ENCODE measurements at places on chromosomes 2 and 18. TPM values are rescaled to one million over a fixed set of nuclear protein-coding genes. Genes with fewer than 3 reads are reported as not detected.

Gene RAD51AP2
- 0.11 TPM for total RNA-seq

GRCh38 chr2:21489080-21489479, 365.3 kb downstream of the TDRD15 start:
- H3K36me3 ChIP-seq, result no peaks in the 10 kb centered on the region
- no peak overlapping the region for H3K27ac ChIP-seq
- H3K4me1 ChIP-seq, result no peaks in the 10 kb centered on the region
- no peak for DNase-seq

GRCh38 chr18:51559902-51560287, 362.4 kb upstream of the MEX3C start:
- no peak overlapping the region for H3K4me3 ChIP-seq
- H3K4me1 ChIP-seq, result no peaks in the 10 kb centered on the region
- no peak for DNase-seq

DNA sequence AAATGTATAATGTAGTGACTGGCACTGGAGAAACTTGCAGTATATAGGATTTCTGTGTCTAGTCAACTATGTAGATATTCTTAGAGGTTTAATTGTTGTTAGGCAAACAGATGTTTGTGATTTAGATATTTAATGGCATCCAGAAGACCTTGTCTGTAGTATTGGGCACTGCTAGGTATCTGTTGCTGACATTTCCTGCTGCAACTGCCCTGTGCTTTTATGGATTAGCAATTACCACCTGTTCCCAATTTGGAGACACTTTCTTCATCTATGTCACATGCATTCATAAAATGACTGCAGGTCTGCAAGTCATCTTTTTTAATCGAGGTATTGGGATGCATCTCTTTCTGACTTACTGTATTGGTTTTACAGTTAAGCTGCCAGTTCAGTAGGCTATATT, 71.3 kb downstream of the ITGA4 start:
- no peak overlapping the region for H3K27ac ChIP-seq
- DNase-seq, result no peak
- no peaks in the 10 kb centered on the region for H3K4me1 ChIP-seq
- H3K27me3 ChIP-seq, result no peaks in the 10 kb centered on the region
- no peak overlapping the region for H3K4me3 ChIP-seq
- H3K36me3 ChIP-seq, result no peaks in the 10 kb centered on the region

DNA sequence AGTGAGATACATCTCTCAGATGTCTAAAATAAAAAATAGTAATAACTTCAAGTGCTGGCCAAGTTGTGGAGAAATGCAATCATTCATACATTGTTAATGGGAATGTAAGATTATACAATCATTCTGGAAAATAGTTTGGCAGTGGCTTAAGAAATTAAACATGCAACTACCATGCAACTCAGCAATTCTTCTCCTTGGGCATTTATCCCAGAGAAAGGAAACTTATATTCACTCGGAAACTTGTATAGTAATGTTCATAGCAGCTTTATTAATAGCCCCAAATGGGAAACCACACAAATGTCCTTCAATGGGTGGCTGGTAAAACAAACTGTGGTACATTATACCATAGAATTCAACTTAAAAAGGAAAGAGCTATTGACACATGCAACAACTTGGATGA, 274.0 kb upstream of the SPRED2 start:
- DNase-seq, result no peak
- no peak overlapping the region for H3K4me3 ChIP-seq
- no peaks in the 10 kb centered on the region for H3K27me3 ChIP-seq
- H3K27ac ChIP-seq, result no peak overlapping the region
- H3K36me3 ChIP-seq, result no peaks in the 10 kb centered on the region

DNA sequence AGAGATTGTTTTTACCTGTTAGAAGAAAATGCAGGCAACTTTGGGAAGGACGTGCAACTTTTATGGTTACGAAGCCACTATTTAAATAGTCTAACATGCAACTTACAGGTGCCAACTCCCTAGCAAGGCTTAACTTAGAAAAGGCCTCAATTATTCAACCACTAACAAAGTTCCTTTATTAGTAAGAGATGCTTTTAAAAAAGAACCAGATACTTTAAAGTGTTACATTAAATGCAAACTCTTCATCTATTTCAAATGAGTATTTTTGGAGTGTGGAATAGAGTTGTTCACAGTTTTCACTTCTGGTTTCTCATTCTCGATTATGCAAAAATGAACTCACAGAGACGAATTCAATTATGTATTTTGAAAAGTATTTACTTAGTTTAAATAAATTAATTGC, 51.7 kb downstream of the PELI1 start:
- H3K4me3 ChIP-seq, result no peak overlapping the region
- no peak overlapping the region for H3K27ac ChIP-seq
- no peaks in the 10 kb centered on the region for H3K27me3 ChIP-seq
- no peaks in the 10 kb centered on the region for H3K4me1 ChIP-seq
- DNase-seq, result no peak
- peaks cover 17% of the 10 kb centered on the region for H3K36me3 ChIP-seq

All from colonic mucosa (tissue), 4 donors.